Renal cortex interstitium (tissue), 15 donors: ENCODE measurements at places on chromosomes 1 and 21.
A peak's percentile ranks its signal among the peaks of the same experiment; 100 is the strongest.

GRCh38 chr1:32972814-32973428 is 8.3 kb upstream of the RNF19B start:
- peak; percentile 62 for DNase-seq

DNA sequence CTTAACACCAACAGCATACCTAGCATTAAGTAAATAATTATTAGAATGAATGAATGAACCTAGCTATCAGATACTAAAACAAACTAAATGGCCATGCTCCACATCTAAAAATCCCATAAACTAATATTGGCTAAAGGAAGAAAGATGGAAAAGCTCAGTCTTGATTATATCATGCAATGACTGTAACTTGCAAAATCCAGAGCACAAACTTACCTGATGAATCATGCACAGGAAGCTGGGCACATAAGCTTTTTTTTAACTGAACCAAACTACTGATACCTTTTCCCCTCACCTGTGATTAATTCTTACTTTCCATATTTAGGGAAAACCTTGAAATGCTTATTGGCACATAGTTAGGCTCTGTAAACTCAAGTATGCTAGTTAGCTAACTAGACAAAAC is 70.2 kb downstream of the KIF14 start:
- no peak for DNase-seq

- no peak for DNase-seq
These were observed 24.2 kb upstream of the CACNA1E start for GRCh38 chr1:181459067-181459466.

GRCh38 chr1:20216574-20216973 is 30.3 kb upstream of the PLA2G2C start:
- DNase-seq: no peak

- DNase-seq: no peak
These were observed 141.6 kb downstream of the KCNT2 start for GRCh38 chr1:196466654-196467053.

- no peak for DNase-seq
These were observed 9.1 kb downstream of the PPFIA4 start for GRCh38 chr1:203035111-203036000.

DNA sequence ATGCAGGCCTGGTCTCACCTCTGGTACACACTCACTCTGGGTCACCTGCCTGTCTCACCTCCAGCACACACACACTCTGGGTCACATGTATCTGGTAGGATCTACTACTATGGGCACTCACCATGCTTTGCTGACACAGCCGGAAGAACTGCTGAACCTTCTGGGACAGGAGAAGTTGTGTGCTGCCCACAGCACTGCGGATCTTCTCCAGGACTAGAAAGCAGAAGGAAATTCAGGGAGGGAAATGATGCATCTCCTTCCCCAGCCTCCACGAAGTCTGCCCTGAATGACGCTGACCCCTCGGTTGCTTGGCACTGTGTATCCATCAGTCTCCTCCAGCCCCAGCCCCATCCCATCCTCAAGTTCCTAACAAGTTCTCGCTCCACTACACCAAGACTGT is 7.9 kb upstream of the SMIM12 start:
- DNase-seq: no peak

- no peak for DNase-seq
These were observed 2.3 kb downstream of the PLK3 start for GRCh38 chr1:44802306-44803061.

DNA sequence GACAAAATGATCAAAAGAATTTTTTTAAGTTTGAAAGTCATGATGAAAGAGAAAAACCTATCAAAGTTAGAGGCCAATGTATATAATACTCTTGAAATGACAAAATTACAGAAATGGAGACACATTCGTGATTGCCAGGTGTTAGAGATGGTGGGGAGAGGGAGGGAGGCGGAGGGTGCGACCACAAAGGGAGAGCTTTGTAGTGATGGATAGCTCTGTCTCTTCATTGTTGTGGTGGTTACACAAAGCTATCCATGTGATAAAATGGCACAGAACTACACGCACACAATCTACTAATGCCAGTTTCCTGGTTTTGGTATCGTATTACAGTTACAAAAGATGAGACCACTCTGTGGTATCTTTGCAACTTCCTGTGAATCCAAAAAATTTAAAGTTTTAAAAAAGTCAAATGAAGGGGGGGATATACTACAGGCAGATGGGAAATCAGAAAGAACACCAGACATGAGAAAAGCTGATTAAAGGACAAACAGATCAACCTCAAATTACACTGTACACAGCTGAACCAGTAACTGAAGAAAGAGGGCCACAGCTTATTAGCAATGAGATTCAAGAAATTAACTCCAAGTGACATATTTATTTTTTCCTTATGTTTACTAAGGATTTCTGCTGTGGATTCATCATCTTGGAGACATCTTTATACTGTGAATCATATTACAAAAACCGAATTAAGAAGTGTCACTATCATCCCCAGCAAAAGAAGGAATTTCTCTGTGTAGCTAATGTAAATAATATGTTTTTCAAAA is 199.1 kb downstream of the SLC45A1 start:
- DNase-seq: no peak

DNA sequence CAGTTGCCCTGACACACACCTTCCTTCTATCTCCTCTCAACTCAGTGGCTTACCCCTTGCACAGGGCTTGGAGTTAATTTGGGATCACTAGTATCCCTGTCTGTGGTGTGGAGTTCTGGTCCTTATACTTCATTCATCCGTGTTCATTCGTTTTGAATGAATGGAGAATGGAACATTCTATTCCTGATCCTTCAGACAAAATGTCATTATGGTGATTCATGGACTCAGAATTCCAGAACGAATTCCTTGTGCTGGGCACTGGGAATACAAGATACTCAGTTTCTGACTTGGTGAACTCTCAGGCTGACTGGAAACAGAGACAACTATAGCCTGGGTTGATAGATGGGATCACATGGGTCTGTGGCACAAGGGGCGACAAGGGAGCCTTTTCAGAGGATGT is 49.9 kb upstream of the TRABD2B start:
- no peak for DNase-seq

GRCh38 chr1:145845144-145845513 is 301 bp upstream of the NUDT17 start:
- no peak for DNase-seq

GRCh38 chr1:67838180-67838910 is 5.1 kb upstream of the GNG12 start:
- DNase-seq: no peak

- no peak for DNase-seq
These were observed 131.7 kb downstream of the HHIPL2 start for GRCh38 chr1:222416001-222416791.

DNA sequence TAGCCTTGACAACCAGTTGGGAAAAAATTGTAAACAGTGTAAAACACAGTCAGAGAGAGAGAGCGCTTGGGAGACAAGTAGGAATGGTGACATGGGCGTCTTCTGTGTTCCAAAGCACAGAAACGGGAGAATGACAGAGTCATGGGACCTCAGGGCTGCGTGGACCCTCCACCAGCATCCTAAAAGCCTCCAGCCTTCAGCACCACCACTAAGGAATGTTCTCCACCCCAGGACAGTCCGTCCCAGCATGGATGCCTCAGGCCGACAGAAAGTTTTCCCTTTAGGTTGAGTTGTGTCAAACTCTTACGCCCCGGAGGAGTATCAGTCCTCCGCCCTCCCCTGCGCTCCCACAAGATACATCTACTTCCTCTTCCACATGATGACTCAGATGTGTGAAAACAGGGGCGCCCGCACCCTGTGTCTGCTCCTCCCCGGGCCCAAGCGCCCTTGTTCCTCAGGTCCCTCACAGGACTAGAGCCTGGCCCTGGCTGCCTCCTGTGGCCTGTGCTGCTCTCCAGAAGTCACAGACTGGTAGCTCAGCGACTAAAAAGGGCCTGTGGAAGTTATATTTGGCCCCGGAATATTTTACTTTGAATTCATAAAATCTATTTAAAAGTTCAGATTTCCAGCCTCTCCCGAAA is 63.9 kb upstream of the EFHD2 start:
- no peak for DNase-seq

DNA sequence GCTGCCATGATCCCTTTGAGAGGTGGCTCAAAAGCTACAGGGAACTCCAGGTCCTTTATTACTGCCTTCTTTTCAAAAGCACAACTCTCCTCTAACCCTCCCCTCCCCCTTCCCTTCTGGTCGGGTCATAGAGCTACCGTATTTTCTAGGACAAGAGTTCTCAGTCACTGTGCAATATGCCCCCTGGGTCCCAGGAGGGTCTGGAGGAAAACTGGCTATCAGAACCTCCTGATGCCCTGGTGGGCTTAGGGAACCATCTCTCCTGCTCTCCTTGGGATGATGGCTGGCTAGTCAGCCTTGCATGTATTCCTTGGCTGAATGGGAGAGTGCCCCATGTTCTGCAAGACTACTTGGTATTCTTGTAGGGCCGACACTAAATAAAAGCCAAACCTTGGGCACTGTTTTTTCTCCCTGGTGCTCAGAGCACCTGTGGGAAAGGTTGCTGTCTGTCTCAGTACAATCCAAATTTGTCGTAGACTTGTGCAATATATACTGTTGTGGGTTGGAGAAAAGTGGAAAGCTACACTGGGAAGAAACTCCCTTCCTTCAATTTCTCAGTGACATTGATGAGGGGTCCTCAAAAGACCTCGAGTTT is 3.1 kb downstream of the BTG2 start:
- no peak for DNase-seq

- DNase-seq: no peak
These were observed 1.2 kb downstream of the ZFP69 start for GRCh38 chr1:40478276-40478675.

GRCh38 chr1:75085931-75086330 is 48.3 kb upstream of the LHX8 start:
- DNase-seq: no peak

- no peak for DNase-seq
These were observed 9.7 kb upstream of the RUNX3 start for GRCh38 chr1:24939675-24940193.

- no peak for DNase-seq
These were observed 18.5 kb downstream of the TCP10L start for GRCh38 chr21:32566741-32567389.

DNA sequence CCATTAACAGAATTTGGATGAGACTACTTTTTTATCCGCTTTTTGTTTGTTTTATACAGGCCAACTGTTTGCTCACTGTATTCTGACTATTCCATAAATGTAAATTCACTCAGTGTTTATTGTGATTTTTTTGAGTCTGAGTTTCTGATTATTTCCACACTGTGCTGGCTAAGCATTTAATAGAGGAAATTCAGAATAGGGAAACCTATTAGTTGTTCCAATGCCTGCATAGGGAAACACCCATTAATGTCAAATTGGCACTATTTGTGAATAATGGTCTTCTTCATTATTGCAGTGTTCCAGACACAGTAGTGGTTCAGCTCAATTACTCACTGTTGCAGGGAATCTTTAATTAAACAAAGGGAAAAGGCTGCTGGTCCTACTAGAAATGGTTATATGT is 174.7 kb upstream of the SGIP1 start:
- no peak for DNase-seq

DNA sequence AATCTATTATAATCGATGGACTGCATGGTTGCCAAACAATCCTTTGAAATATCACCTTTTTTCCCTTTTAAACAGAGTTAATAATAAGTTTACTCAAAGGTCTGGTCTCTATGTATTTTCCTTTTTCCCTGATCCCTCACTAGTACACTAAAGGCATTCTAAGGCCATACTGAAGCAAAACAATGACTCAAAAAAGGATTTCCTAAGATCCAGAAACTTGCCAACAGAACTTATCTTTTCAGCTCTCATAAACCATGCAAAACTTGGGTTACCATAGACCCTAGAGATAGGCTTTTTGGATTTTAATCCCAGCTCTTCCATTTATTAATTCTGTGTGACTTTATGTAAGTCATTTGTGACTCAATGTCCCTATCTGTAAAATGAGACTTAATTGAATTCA is 77.1 kb downstream of the IFI44 start:
- no peak for DNase-seq

GRCh38 chr1:84704872-84705417 is 14.7 kb upstream of the SSX2IP start:
- no peak for DNase-seq

- DNase-seq: no peak
These were observed 6.8 kb downstream of the CR1 start for GRCh38 chr1:207502726-207503125.
